Left renal cortex interstitium (tissue), 4 donors: ENCODE measurements at places on chromosomes 6 and 20.

- DNase-seq = no peak
Measured at GRCh38 chr20:62800314-62801259, 4.0 kb upstream of the OGFR start.

GRCh38 chr20:18388860-18389259, 78.0 kb downstream of the DZANK1 start:
- no peak for DNase-seq

DNA sequence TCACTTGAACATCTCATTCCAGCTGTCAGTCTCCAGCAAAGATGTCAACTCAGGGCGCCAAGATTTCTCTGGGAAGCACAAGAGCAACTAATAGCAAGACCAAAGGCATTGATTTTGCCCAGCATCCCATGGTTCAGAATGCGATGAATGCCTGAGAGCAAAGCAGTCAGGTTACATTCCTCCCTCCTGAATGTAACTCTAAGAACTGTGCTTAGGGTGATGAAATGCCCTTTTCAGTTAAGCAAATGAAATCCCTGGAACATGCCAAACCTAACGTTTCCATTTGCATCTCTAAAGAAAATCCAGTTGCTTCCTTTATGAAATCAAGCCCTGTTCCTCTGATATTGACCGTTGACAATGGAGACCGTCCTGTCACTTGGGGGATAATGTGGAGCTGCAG, 224.0 kb upstream of the PLN start:
- no peak for DNase-seq

GRCh38 chr6:34073540-34073939, 72.3 kb downstream of the GRM4 start:
- no peak for DNase-seq

- no peak for DNase-seq
Measured at GRCh38 chr6:31586599-31587281, 663 bp downstream of the LST1 start.

- DNase-seq = no peak
Measured at GRCh38 chr6:137875058-137875520, 8.0 kb downstream of the TNFAIP3 start.

DNA sequence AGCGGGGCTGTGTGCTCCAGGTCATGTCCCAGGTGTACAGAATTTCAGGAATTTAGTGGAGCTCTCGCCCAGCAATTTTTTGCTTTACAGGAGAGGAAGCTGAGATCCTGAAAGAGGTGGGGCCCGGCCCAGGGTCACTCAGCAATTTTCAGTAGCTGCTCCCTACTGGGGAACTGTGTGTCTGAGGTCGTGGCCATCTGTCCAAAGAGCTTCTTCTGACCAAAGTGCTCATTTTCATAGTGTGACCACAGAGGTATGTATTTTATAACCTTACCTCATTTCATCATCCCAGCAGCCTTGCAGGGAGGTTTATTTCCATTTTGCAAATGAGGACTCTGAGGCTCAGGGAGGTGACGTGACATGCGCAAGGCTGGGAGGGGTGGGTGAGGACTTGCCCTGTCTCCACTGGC, 46.3 kb downstream of the FAM209B start:
- DNase-seq = no peak

- DNase-seq = no peak
Measured at GRCh38 chr6:89186762-89187161, 30.4 kb downstream of the GABRR1 start.

DNA sequence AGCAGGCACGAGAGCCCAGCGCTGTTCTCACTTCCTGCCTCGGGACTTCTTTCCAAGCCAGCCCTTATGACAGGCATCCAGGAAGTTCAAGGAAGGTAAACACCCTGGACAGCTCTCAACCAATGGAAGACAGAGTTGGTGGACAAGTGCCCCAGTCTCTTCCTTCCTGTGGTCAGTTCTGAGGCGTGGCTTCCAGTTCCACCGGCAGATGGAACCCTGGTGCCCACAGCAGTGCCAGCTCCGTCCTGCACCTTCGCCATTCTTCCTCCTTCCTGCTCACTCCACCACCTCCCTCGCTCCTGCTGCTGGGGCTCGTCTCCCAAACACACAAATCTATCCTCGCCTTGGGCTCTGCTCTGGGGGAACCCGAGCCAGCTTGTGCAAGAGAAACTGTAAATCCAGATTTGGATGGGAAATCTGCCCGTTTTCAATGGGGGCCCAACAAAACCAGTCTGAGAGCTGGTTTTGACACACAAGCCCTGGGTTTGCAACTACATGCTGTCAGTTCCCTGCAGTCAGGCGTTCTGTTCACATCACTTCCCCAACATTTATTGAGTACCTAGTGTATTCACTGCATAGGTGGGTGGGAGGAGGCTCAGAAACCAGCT, 162.7 kb downstream of the GRM4 start:
- no peak for DNase-seq

DNA sequence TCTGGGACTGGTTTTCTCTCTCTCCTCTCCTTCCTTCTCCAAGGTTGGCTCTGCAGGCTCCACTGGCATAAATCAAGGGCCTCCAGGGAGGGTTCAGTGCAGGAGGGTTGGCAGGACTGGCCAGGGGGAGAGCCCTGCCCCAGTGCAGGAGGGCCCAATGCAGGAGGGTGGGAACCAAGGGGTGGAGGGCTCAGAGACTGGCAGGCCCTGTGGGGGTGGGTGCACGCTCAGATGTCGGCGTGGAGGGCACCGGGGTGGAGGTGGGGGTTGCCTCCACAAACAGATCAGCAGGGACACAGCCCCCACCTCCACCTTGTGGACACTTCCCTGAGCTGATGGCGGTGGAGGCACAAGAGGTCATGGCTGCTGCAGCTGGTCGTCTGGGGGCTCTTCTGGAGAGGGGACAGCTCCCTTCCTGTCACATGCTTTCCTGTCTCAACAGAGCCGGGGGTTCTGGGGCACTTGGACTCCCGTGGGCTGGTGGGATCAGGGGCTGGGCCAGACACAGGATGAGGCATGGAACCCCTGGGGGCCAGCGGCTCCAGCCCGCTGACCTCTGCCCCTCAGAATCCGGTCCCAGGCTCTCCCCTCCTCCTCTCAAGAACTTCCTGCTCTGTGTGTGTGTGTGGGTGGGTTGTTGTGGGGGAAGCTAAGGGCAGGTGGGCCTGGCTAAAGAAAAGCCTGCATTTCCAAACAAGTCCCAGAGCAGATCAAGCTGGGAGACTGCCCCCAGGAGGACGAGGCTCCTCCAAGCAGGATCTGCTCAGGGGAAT, 2.7 kb upstream of the ABHD16B start:
- DNase-seq = no peak

GRCh38 chr6:155075930-155076695, 81.0 kb downstream of the TIAM2 start:
- DNase-seq = no peak

DNA sequence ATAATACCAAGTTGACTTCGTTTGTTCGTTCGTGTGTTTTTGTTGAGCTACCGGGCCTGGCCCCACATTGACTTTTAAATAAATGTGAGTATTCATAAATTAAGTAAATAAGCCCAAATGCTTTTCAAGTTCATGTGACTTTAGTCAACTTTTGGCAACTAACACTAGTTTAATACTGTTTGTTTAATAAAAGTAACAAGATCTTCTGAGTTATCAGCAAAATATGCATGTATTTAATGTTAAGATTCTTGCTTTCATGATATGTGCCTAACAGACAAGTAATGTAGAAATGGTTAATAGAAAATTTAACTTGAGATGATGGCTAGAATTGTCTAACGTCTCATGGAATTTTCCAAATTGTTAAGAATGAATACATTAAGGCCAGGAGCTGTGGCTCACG, 38.7 kb upstream of the ECI2 start:
- no peak for DNase-seq

- no peak for DNase-seq
Measured at GRCh38 chr20:57786304-57786932, 76.6 kb upstream of the PMEPA1 start.

- no peak for DNase-seq
Measured at GRCh38 chr6:16669227-16669626, 92.0 kb downstream of the ATXN1 start.

DNA sequence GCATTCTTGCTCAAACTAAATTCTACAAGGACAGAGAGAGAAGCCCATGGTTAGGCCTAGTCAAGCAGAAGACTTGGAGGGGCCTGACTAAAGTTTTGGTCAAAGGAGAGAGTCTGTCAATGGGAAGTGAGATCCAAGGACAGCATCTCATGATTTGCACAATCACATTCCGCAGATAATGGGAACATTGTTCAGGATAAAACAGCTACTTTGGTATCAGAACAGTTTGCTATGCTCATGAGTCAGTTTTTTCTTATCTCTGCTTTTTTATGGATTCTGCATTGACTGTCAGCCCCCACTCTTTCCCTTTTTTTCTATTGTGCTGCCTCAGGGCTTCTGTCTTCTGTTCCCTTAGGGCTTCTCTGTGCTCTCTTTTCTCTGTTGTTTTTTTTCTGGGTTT, 28.6 kb downstream of the AKAP7 start:
- no peak for DNase-seq

- DNase-seq = no peak
Measured at GRCh38 chr6:135537741-135538301, 40.3 kb upstream of the AHI1 start.
